Effector memory CD8-positive, alpha-beta T cell (primary cell): ENCODE measurements at places on chromosomes 6 and 20.

- H3K36me3 ChIP-seq = peaks cover 5% of the 10 kb centered on the region
- peaks cover 5% of the 10 kb centered on the region for H3K4me1 ChIP-seq
- peak overlapping the region; percentile 16 for H3K27ac ChIP-seq
- H3K4me3 ChIP-seq = no peak overlapping the region
Measured at GRCh38 chr20:5806457-5807263, 56.5 kb downstream of the SHLD1 start.

- no peak overlapping the region for H3K4me3 ChIP-seq
- no peak for DNase-seq
- no peaks in the 10 kb centered on the region for H3K4me1 ChIP-seq
- H3K27ac ChIP-seq = no peak overlapping the region
Measured at GRCh38 chr6:129211626-129212025, 328.7 kb downstream of the LAMA2 start.

DNA sequence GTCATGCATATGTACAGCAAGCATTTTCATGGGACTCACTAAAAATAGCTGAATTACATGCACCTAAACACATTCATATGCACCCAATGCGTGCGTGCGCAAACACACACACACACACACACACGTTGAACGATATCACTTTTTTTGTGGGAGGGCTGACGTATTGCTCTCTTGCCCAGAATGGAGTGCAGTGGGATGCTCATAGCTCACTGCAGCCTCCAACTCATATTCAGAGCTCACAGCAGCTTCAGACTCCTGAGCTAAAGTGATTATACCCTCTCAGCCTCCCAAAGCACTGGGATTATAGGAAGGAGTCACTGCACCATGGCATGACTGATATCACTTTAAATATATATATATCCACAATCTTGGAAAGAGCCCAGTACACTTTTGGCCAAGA lies 620.4 kb upstream of the MANEA start:
- H3K4me3 ChIP-seq = no peak overlapping the region

DNA sequence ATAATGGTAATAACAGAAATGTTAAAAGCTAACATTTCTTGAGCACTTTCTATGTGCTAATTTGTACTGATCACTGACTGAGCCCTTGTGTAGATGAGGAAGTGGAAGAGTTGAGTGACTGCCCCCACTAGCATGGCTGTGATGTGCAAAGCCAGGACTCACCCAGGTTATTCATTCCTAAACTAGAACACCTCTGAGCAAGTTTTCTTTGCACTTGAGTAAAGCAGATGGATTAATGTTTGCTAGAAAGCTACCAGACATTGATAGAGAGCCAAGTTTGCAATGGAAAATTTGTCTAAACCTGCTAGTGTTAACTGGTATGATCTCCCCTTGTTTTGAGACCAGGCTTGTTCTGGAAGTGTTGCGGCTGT lies 467.4 kb upstream of the PLCB4 start:
- peaks cover 18% of the 10 kb centered on the region for H3K4me1 ChIP-seq
- peak overlapping the region; percentile 79 for H3K27ac ChIP-seq
- no peak for DNase-seq
- H3K36me3 ChIP-seq = peaks cover 3% of the 10 kb centered on the region
- H3K4me3 ChIP-seq = peak overlapping the region; percentile 39

DNA sequence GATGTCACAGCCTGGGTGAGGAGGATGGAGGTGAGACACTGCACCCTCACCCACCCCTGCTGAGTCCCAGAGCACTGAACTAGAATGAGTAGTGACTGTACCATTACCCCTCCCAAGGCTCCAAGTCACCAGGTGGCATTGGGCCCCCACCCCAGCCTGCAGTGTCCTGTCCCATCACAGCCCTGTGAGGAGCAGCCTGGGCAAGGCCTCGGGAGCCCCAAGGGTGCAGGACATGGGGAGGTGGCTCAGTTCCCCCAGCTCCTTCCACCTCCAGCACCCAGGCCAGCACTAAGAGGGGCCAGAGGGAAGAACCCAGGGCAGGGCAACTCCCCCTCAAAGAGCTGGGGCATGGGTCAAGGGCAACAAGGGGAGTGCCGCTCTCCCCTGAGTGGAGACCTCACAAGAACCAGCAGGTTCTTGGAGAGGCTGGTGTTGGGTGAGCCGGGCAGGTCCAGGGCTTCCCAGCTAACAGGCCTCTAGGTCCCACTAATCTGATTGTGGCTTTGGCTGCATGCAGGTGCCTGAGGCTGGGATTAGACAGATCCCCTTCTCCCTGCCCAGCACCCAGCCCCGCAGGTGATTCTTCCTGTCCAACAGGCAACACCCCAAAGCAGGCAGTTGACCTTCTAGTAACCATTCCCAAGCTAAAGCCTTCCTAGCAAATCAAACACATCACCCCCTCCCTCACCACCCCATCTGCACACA lies 2.6 kb downstream of the CST4 start:
- no peak overlapping the region for H3K4me3 ChIP-seq
- H3K27ac ChIP-seq = no peak overlapping the region
- H3K4me1 ChIP-seq = no peaks in the 10 kb centered on the region
- DNase-seq = no peak
- H3K36me3 ChIP-seq = no peaks in the 10 kb centered on the region

DNA sequence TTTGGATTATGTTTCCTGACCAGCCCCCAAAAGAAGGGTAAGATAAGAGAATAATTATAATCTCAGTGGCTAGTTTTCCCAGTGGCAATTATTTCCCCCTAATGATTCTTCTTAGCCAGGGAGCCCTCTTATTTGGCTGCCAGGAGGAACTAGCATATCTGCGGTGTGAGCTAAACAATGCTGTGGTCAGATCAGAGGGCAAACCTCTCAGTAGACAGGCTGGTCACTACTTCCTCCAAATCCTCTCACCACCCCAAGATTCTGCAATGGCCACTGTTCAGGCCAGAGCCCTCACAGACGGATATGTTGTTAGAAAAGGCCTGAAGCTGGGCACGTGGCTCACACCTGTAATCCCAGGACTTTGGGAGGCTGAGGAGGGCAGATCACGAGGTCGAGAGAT lies 273.4 kb upstream of the SASH1 start:
- no peak for DNase-seq
- no peaks in the 10 kb centered on the region for H3K36me3 ChIP-seq
- no peaks in the 10 kb centered on the region for H3K27me3 ChIP-seq
- no peak overlapping the region for H3K4me3 ChIP-seq
- no peak overlapping the region for H3K27ac ChIP-seq

DNA sequence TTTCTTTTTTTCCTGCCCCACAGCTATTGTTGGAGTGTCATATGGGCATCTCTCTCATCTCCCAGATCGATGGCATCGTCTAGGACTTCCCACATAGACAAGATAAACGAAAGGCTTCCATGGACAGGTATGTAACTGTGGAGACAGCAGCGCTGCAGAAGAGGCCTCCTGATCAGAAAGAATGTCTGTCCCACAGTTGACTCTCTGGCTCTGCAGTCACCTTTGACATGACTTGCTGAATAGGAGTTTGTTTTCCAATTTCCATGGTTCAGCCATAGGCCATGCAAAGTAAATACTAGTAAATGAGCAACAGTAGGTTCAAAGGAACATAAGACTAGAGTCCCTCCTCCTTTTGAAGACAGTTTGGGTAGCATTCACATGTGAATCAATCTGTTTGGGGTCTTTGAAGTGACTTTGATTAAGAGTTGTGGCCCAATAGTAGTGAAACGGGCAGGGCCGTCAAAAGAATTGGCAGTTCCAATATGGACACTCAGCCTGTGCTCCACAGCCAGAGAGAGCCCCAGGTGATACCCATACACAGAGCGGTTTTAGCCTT lies 134.7 kb upstream of the IFNGR1 start:
- H3K27me3 ChIP-seq = no peaks in the 10 kb centered on the region
- no peak overlapping the region for H3K4me3 ChIP-seq
- H3K4me1 ChIP-seq = peaks cover 29% of the 10 kb centered on the region
- no peak for DNase-seq

- no peak overlapping the region for H3K4me3 ChIP-seq
- H3K4me1 ChIP-seq = no peaks in the 10 kb centered on the region
- no peak overlapping the region for H3K27ac ChIP-seq
- H3K36me3 ChIP-seq = no peaks in the 10 kb centered on the region
Measured at GRCh38 chr20:53789989-53790675, 196.5 kb upstream of the ZNF217 start.

DNA sequence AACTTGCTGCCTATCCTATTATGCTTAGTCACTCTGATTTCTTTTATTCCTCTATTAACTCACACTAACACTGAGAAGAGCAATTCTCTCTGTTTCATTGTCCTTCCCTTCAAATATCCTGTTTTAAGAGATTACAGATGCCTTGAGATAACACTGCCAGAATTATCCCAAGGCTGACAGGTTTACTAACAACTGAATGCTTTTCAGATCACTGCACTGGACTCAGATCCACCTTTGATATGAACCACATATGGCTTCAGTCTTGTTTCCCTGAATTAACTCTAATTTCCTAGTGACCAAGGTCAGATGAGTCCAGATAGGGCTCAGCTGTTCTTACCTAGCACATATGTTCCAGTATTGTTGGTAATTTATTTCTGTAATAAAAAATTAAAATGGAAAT lies 633.1 kb downstream of the GRIK2 start:
- H3K4me1 ChIP-seq = no peaks in the 10 kb centered on the region
- H3K36me3 ChIP-seq = no peaks in the 10 kb centered on the region
- H3K27me3 ChIP-seq = no peaks in the 10 kb centered on the region
- no peak overlapping the region for H3K4me3 ChIP-seq

- H3K36me3 ChIP-seq = peaks cover 42% of the 10 kb centered on the region
- H3K4me1 ChIP-seq = peaks cover 38% of the 10 kb centered on the region
- no peak for DNase-seq
- no peaks in the 10 kb centered on the region for H3K27me3 ChIP-seq
- peak overlapping the region; percentile 97 for H3K4me3 ChIP-seq
Measured at GRCh38 chr6:30743099-30744053, 889 bp upstream of the FLOT1 start.

- peaks cover 4% of the 10 kb centered on the region for H3K4me1 ChIP-seq
- DNase-seq = no peak
- no peak within 1 kb of the TSS for H3K4me3 ChIP-seq
- H3K36me3 ChIP-seq = no peaks in the 10 kb centered on the region
- H3K27me3 ChIP-seq = peaks cover 28% of the 10 kb centered on the region
Measured at GRCh38 chr6:33746651-33747100, at the start of gene IP6K3. TSS of gene IP6K3 (minus strand) at chr6:33746905. CDS start at chr6:33735476, 11,429 bp downstream.

DNA sequence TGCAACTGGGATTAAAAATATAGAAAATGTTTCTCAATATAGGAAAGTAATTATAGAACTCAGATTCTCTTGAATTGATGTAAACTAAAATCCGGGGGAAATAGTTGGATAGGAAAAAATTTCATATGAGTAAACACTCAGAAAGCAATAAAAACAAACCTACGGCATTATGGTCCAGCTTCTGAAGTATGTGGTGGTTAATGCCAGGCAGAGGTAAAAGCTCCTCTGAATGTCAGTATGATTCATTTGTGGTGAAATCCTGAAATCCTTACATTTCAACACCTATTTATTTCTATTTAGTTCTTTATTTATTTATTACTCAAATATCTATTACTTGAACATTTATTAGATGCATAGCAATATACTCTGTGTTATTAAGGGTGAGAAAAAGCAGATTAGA lies 145.1 kb downstream of the RIMS1 start:
- H3K4me3 ChIP-seq = no peak overlapping the region
- H3K4me1 ChIP-seq = no peaks in the 10 kb centered on the region
- no peaks in the 10 kb centered on the region for H3K36me3 ChIP-seq
- DNase-seq = no peak
- H3K27me3 ChIP-seq = no peaks in the 10 kb centered on the region

GRCh38 chr20:4685923-4686221 lies 35.8 kb upstream of the PRND start:
- H3K4me3 ChIP-seq = peak overlapping the region; percentile 85
- no peak for DNase-seq
- peaks cover 22% of the 10 kb centered on the region for H3K36me3 ChIP-seq
- peaks cover 49% of the 10 kb centered on the region for H3K4me1 ChIP-seq
- H3K27ac ChIP-seq = peak overlapping the region; percentile 93
